Activated CD4-positive, alpha-beta T cell treated with anti-CD3 and anti-CD28 coated beads, Interleukin-2, Interleukin-6, amounts not matched to agents 100 ng/mL and 50 ng/mL, durations not matched to agents 16 hours and 8 hours (primary cell): ENCODE measurements at places on chromosomes 3 and 15.

DNA sequence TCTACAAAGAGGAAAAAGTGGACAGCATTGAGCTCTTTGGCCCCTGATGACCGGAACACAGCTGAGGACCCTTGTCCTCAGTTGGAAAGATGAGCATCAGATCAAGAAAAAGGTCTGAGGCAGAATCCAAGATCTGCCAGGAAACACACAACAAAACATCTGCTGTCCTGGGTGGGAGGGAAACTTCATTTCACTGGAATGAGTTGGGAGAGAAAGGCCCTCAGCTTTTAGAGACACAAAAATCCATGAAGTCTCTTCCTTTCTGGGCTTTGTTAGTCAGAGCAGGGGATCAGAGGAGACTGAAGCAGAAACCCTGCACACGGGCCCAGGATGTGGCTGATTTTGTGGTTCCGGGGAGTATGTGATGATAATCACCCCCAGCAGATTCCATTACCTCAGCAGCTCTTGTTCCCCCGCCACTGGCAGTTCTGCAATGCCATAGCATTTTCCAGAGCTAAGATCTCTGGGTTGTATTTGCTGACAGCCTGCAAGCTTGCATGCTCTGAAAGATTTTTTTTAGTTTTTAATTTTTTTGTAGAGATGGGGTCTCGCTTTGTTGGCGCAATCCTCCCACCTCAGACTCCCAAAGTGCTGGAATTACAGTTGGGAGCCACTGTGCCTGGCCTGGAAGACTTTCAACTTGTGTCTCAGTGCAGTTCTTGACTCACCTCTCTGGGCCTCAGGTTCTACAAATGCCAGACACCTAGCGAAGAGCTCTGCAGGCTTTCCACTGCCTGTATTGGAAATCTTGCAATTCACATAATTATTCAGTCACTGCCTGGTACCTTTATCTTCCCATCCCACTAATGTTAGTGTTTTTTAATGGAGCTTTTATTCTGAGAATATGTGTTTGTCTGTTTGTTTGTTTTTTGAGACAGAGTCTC lies 5.8 kb upstream of the TATDN2 start:
- peak; percentile 87 for DNase-seq

DNA sequence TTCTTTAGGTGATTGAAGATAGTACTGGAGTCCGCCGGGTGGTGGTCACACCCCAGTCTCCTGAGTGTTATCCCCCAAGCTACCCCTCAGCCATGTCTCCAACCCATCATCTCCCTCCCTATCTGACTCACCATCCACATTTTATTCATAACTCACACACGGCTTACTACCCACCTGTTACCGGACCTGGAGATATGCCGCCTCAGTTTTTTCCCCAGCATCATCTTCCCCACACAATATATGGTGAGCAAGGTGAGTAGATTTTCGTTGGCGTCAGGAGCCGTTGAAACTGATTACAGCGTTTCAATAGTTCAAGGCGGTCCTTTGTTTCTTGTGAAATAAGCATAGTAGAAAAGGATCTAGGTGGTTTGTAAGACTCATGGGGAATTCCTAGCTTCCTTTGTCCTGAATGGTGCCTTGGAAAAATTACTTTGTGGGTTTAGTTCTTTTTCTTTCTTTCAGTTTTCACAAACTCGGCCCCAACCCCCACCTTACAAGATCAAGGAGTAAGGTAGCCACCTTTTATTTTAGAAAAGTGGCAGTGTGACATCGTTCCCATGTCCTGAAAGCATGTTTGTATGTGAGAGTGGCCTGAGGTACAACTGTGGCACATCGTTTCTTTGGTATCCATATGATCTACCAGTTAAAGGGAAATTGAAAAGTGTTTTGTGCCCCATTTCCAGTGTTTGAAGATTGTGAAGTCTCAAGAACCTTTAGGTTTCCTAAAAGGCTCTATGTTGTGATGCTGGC lies 200.6 kb downstream of the GHSR start:
- no peak for DNase-seq

GRCh38 chr3:129413687-129414506 lies 14.5 kb downstream of the EFCAB12 start:
- DNase-seq: peak; percentile 14

DNA sequence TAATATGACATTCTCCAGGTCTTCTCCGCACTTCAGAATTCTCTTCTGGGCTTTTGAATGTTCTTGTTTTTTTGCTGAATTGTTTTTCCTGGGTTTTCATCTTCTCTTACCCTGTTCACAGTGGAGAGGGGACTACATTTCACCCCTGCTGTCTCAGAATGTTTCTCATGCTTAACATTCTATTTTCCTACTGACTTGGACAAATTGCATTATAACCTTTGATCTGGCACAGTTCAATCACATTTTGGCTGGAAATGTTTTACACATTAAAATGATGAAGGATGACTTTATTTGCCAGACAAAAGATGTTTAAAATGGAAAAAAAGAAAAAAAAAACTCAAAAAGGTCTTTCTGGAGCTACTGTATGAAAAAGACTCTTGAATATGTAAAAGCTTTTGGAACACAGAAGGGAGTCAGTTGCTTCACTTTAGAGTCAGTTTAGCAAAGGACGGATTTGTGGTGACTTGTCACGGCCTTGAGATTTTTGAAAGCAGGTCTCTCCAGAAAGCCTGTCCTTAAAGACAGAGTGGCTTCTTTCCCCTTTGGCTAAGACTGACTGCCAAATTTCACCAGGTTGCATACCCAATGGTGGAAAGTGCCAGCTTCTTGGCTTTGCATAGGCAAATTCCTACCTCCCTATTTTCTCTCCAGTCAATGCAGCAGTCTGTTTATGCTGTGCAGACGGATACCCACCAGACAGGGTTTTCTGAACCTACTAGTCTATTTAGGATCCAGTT lies 401.0 kb upstream of the TBL1XR1 start:
- DNase-seq: no peak

DNA sequence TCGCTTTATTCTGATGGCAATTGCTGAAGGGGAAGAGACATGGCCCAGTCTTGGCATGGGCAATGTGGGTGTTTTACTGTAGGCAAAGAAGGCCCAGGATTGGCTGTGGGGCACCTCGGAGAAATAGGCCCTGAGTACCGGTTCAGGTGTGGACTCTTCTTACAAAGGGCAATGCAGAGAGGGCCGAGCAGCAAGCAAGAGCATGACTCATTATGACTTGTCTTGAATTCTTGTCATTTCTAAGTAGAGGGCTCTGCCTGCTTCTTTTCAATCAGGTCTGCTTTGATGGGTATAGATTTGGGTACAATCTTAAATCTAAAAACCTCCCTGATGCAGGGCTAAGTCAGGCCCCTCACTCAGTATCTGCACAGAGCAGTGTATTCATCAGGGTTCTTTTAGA lies 14.8 kb upstream of the BUB1B start:
- no peak for DNase-seq
